Jurkat, Clone E6-1 (cell line): ENCODE measurements at places on chromosomes 5 and 9.

DNA sequence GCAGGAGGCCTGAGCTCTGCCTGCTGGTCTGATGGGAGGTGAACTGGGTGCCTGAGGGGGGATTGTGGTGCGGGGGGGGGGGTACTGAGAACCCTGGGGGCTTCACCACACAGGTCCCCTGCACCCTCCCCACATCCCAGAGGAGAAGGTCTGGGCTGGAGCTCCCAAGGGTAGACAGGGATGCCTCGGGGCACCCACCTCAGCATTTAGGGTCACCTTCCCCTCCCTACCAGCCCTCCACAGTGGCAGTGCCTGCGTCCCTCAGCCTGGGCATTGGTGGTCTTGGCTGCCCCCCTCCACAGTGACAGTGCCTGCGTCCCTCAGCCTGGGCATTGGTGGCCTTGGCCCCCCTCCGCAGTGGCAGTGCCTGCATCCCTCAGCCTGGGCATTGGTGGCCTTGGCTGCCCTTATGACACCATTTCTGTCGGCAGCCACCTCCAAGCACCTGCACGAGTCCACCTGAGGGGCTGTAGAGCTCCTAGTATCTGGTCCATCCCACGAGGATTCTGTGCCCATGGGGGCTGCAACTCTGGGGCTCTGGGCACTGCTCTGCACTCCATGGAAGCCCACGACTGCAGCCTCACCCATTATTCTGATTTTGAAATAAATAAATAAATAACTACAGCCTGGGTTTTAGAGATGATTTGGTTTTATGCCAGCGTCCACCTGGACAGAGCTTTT is 21.5 kb downstream of the NKD2 start:
- DNase-seq = no peak

DNA sequence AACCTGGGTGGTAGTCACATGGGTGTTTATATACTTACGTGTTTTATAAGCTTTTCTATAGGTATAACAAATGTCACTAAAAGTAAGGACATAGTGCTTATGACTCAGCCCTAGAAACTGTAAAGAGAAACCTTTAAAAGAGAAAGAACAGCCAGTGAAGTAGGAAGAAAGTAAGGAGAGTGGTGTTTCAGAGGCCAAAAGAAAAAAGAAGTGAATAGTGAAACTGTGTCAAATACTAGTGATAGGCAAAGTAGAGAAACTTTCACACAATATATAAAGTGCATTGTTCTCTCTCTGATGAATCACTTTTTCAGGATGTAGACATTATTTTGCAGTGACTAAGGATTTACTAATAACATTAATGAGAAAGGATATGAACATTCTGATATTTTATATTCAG is 74.2 kb upstream of the SUSD1 start:
- no peak for DNase-seq

DNA sequence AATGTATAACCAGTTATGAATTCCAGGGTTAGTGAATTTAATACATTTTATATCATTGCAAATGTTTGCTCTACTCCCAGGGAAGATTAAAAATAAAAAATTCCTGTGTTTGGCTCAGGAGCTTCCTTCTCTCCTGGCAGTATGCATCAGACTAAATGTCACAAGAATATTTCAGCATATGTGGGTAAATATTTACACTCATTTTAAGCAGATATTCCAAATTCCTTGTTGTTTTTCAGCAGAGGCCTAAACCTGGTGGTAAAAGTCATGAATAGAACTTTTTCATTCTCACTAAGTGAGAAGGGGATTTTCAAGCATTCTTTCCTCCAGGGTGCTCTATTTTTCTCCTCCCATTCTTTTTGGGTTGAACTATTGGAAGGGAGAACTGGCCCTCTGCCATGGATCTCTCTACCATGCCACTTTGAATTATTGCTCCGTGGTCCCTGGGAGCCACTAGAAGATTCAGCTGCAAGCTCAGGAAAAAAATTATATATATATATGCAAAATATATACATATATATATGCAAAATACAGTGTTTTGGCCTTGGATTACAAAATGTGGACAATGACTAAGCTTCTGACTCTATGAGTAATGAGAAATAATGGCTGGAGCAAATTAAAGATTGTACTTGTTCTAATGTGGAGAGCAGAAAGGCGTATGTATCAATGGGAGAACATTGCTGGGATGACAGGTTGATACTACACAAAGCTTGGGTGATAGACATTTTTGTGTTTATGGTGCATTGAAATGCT is 180.6 kb upstream of the PAPPA start:
- no peak for DNase-seq

DNA sequence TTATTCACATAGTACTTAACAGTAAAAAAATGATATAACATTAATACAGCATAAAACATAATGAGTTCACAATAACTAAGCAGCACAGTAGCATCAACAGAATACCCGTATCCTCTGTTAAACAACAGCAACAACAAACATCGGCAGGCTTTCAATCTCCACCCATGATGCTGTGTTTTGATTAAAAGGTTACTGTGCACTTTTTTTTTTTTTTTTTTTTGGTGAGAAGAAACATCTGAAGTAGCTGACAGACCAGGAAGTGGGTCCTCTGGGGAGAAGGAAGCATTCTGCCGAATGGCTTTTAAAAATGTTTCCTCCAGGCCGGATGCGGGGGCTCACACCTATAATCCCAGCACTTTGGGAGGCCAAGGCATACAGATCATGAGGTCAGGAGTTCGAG is 282.3 kb downstream of the EPB41L4A start:
- DNase-seq = no peak

DNA sequence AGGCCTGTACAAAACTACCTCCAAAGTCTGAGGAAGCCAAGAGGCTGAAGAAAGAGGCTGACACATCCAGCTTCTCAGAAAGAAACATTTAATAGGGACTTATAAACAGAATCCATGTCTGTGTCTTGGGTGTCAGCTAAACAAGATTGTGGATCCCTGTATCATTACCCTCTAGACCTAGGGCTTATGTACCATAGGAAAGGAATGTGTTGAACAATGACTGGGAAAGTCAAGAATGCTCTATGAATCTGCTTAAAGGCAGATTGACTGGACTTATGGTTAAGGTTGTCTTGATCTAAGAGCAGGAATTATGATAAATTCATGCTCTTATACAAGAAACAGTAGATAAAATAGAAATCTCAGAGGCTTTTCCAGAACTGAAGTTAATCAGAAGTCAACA is 335.7 kb upstream of the RPS23 start:
- DNase-seq = no peak

- no peak for DNase-seq
Measured at GRCh38 chr5:1172007-1172581, 29.3 kb upstream of the SLC6A19 start.

GRCh38 chr5:87298692-87299362 is 31.1 kb downstream of the RASA1 start:
- DNase-seq = no peak

DNA sequence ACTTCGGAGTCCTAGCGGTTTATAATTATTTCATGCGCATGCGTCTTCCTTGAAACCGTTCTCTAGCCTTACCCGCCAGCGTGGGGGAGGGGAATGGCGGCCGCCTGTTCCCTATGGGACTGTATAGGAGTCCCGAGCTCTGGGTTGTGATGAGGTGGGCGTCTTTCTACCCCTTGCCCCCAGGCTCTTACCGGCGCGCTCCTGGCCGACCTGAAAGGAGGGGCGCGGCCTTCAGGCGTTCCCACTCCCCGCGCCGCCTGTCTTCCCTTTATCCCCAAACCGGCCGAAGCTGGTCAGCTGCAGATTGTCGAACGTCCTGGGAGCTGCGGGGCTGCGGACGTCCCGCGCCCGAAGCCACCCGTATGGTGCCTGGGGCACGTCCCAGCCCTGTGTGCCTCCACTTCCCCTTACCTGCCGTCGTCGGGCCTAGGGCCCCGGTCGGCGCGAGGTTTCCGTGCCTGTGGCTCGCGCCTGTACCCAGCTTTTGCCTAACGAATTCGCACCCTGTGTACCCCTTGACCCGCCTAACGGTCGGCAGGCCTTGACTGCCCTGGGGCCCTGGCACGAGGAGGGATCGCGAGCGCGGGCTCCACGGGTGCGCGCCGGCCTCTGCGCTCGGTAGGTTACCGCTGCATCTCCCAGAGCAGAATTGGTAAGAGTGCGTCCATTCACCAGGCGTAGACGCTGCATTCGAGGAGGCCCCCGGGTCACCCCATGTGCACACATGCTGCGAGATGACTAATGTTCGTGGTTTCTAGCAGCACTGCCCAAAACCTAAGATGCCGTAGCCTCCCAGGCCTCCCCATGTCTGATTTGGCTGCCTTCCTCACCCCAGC is 653 bp upstream of the HNRNPH1 start:
- DNase-seq = no peak

GRCh38 chr5:10524376-10525123 is 39.3 kb upstream of the ANKRD33B start:
- no peak for DNase-seq

- DNase-seq = no peak
Measured at GRCh38 chr9:75914002-75914401, 23.5 kb downstream of the PCSK5 start.

GRCh38 chr5:167720676-167721260 is 570.7 kb upstream of the WWC1 start:
- no peak for DNase-seq

DNA sequence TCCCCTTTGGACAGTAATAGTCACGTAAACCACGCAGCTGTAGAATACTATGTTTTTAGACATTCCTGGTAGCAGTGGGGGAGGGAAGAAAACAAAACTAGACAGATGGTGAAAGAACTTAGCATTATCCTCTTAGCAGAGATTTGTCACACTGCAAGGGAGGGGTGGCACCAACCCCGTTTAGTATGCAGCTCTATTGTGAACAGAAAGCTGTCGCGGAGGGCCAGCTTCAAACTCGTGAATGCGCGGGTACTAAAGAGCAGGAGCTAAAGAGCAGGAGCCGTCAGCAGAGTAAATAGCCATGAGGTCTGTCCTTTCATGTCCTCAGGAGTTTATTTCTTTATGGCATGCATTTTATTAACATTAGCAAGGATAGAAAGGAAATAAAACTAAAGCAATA is 141.9 kb upstream of the SLC12A2 start:
- DNase-seq = no peak

- DNase-seq = no peak
Measured at GRCh38 chr5:59189472-59190244, 606.8 kb downstream of the RAB3C start.

- DNase-seq = no peak
Measured at GRCh38 chr5:4511996-4512656, 628.0 kb upstream of the ADAMTS16 start.

- no peak for DNase-seq
Measured at GRCh38 chr9:20804489-20805250, 120.6 kb downstream of the FOCAD start.

DNA sequence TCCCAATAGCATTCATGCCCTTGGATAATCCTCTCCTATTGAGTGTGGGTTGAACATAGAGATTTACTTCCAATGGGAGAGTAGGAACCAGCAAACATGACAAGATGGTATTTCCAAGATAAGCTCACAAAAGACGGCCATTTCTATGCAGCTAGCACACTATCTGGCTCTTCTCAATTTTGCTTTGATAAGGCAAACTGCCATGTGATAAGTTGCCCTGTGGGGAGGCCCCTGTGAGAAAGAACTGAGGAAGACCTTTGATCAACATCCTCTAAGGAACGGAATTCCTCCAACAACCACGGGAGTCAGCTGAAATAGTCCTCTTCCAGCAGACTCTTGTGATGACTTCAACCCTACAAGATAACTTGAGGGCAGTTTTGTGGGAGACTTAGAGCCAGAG is 211.9 kb upstream of the TRPM3 start:
- no peak for DNase-seq
